GM12865 (cell line): ENCODE measurements at places on chromosomes 11 and 22.

GRCh38 chr11:2480874-2481220 is 36.0 kb downstream of the KCNQ1 start:
- DNase-seq: no peak

DNA sequence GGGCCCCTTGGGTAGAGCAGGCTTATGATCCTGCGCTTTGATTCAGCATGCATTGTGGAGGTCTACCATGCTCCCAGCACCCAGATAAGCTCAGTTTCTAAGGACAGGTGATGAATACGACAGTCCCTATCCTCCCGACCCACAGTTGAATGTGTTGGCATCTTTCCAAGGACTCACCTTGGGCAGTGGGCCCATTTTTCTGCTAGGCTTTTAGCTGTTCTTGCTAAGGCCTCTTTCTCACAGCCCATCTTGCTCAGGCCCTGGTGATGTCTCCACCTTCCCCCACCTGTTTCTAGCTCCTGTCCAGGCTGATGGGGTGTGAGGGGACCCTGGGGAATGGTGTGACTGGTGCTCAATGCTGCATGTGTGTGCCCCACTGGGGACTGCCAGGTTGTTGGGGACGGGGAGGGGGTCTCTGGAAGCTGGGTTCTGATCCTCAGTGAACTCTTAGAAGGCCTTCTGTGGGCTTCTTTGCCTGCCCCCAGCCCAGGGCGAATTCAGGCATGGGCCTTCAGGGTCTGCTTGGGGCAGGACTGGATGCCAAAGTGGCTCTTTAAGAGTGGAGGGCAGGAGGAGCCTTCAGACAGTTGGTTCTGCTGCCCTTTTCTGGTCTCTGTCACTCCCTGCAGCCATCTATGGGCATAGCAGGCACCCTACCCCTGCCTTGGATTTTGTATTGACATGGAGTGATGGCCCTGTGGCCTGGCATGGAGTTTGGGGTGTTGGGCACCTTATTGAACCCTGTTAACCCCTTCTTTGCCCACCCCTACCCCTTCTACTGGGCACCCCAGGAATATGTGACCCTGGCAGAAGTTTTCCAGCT is 33.1 kb downstream of the PHLDB1 start:
- DNase-seq: no peak

DNA sequence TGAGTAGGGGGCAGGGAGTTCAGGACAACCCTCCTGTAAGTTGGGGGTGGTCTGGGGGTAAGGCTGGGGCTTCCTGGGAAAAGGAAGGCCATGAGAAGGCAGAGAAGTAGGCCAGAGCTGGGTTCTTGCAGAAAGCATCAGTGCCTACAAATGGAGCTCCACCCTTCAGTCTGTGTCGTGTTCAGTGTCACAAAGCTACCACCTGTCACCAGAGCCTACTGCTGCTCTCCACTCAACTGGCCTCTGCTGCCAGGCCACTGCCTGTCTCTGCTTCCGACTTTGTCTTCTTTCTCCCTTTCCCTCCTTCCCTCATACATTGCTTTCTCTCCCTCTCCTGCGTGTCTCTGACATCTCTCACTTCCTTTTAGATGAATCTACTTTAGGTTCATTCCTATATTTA is 3.4 kb upstream of the WBP2NL start:
- peak; percentile 57 for DNase-seq

- DNase-seq: no peak
These were observed 123.3 kb downstream of the METTL15 start for GRCh38 chr11:28231475-28231874.

- DNase-seq: no peak
These were observed 380.6 kb downstream of the BRD1 start for GRCh38 chr22:49446759-49447710.
